ENCODE measurements at places on chromosomes 11 and 22.

DNA sequence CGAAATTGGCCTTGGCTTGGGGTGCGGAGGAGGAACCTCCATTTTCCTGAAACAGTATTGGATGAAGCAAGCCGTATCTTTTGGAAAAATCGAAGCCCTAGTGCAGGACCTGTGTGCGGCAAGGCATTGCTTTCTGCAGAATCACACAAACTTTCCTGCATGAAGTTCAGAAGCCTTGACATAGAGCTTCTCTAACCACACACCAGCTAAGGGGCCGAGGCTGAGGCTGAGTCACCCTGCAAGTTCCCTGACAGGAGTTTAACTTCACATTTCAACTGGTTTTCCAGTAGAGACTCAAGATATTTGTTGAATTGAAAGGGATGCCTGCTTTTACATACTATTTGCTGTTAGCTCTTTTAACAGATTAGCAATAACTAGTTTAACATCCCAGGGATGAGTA is 67.8 kb downstream of the TCF20 start:
- peak; percentile 84 for DNase-seq

DNA sequence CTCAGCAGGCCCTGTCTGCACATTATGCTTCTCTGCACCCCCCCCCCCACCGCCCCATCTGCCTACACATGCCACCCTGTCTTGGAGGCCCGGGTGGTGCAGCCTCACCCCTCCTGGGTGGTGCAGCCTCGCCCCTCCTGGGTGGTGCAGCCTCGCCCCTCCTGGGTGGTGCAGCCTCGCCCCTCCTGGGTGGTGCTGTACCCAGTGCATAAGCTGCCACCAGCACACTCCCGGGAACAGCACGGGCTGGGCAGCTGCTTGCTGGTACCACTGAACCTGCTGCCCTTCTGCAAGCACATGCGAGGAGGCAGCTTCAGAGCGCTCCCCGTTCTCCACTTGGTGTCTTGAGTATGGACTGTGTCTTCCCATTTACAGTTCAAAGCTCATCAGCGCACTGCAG is 69.3 kb downstream of the NCAPD3 start:
- no peak for DNase-seq

- no peak for DNase-seq
These were observed 243.0 kb downstream of the CTTN start for GRCh38 chr11:70641369-70641768.

DNA sequence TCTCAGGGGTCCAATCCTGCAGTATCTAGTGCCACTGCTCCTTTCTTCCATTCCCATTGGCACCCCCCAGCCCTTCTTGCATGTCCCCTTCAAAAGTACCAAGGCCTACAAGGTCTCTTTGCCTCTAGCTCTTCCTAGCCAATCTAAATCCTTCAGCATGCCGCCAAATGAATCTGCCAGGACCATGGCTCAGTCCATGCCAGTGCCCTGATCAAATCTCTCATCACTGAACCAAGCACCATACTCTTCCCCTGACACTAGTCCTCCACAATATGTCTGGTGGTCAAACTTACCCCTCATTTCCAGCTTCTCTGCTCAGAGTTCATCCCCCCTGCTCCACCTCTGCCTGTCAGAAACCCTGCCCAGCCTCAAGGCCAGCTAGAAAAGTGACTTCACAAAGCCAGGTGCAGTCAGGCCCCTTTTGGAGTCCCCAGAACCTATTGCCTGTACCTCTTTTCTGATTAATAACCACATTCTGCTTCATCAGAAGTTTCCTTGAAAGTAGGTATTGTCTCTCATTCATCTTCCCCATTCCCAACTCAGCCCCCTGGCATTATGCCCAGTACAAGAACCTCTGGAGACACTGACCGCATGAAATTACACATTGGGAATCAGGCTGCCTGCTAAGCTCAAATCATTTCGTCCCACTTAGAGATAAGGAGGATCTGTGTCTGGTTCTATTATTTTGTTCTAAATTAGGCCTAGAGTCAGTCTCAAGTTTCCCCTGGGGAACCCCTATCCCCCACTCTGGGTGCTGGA is 11.4 kb downstream of the FEN1 start:
- DNase-seq = no peak

DNA sequence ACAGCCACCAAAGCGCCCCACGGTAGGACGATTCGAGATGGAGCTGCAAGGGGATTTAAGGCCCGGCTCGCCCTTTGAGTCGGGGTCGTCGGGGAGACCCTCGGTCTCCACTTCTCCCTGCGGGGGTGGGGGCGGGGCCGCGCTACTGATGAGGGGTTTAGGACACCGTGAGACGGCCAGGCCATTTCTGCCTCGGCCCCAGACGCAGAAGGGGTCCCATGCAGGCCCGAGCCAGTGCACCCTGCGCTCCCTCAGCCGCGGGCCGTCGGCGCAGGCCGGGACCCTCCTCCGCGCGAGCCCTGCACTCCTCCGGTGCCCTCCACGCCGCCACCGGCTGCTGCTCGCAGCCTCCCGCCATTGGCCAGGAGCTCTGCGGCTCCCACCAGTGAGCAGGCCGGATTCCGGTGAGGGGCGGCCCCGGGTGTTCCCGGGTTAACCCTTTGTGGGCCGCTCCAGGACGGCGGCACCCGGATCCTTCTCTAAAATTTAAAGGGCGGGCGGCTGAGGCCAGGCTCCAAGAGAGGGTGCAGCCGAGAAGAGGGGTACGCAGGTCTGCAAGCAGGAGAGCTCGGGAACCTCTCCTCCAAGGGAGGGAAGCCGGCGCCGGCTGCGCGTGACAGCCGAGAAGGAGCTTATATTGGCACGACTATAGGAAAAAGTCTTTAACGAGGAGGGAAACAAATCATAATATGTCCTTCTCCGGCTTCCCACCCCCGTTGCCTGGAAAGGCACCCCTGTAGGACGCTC is 18.0 kb downstream of the CREB3L1 start:
- peak; percentile 74 for DNase-seq

DNA sequence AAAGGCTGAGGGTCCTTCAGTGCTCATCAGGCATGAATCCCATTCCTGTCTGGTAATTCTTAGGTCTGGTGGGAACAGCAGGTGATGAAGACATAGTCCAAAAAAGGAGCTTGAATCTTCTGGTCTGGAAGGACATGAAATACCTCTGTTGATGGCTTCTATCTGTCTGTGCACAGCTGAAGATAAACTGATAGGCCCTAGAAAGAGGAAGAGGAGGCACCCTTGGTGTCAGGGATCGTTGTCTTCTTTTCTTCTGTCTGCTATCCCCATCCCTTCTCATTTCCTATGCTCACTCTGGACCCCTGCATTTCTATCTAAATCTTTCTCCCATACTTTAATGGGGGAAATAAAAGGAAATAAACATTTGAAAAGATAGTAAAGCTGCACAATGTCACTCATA is 9.4 kb downstream of the AGBL2 start:
- DNase-seq = no peak

DNA sequence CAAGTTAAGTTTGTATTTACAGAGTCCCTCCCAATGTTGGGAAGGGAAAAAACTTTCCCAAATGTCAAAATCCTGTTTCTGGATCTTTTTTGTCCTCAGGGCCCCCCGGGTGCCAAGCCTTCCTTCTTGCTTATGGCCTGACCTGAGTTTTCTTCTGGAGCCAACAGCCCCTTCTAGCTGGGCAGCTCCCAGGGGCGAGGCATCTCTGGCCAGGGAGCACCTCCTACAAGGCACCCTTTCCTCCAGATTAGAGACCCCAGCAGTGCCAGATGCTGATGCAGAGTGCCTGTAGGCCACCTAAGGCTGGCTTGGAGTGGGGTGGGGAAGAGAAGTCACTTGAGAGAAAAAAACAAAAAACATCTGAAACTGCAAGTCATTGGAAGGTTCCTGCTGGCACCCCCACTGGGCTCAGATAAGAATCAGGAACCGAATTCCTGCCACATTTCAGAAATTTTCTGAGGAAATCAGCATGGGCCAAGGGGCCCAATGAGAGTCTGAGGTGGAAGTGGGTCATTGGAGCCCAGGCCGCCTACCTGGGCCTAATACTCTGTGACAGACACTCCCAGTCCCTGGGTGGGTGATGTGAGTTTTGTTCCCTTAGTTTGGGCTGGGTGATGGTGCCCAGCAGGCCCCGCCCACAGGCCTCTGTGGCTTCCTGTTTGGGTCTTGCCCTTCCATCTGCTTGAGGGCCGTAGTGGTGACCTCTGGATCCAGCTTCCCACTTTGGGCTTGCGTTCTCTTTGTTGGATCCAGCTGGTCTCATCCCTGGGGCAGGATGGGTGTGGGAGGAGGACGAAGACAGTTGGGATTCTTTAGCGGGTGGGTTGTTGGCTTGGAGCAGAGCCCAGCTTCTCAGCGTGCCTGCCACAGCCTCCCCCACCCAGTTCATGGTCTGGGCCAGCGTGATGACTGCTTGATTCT is 40.6 kb downstream of the PARVA start:
- no peak for DNase-seq

GRCh38 chr11:36467012-36467411 is 43.1 kb downstream of the TRAF6 start:
- no peak for DNase-seq

DNA sequence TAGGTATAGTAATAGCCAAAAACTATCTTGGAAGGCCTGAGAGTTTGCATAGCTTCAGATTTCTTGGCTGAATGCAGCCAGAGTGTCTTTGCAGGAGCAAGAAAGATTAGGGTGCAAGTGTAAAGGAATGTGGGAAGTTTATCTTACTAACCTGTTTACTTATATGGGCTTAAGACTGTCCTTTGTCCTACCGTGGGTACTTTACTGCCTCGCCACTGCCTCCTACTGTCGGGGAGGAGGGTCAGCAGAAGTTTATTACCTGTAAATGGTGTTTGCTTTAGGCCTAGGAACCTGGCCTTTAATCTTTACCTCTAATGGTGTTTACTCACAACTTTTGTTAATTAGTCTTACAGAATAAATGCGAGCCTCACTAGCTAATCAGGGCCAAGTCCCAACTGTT is 633.8 kb downstream of the DLG2 start:
- DNase-seq = no peak

- DNase-seq = peak; percentile 31
These were observed 116.6 kb upstream of the OR4B1 start for GRCh38 chr11:48099916-48100446.

DNA sequence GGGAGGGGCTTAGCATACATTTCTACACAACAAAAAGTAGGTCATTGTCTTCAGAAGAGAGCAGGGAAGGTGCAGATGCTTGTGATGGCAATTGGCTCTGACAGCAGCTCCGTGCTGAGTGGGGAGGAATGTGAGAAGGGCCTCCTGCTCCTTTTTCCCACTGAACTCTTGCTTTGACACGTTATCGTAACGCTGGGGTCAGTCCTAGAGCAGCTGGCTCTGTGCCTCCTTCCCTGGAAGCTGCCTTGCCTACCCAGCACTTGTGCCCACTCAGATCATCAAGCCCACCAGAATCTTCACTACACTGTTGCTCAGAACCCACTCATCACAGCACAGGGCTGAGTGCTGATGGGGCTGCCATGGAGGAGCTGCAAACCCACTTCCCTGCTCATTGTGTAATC is 14.9 kb upstream of the NAV2 start:
- DNase-seq = no peak

DNA sequence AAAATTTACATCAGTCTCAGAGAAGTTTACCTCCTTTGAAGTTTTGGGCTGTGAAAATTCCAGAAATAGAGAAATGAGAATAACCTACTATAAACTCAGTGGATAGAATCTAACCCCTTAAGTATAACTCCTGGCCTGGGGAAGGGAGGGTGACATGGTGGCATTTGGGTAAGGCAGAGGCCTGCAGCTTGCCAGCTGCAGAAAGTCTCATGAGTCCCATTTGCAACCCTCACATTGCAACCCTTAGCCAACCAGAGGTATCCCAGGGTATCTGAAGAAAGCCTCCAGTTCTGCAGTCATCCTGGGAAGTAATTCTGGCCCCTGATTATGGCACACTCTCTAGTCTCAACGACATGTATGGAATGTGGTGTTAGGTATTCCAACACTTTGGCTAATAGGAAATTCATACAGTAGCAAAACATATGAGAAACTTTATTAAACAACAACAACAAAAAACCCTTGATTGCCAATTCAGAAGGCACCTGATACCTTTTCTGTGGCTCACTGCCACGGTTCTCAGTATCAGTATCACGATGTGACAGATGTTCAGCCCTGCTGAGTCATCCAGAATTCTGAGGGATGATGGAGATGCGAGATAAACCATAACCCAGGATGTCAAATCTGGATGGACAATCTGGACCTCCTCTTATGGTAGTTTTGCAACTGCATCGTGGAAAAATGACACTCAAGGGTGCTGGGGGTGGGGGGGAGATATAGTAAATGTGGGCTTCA is 743.4 kb downstream of the NELL1 start:
- DNase-seq = no peak
